ENCODE measurements at places on chromosomes 11 and 22.

- DNase-seq = no peak
These were observed 7.6 kb downstream of the FXYD2 start for GRCh38 chr11:117816846-117817367.

- DNase-seq = no peak
These were observed at the start of gene ME3 for GRCh38 chr11:86672007-86672621. TSS of gene ME3 (minus strand) at chr11:86672616.

DNA sequence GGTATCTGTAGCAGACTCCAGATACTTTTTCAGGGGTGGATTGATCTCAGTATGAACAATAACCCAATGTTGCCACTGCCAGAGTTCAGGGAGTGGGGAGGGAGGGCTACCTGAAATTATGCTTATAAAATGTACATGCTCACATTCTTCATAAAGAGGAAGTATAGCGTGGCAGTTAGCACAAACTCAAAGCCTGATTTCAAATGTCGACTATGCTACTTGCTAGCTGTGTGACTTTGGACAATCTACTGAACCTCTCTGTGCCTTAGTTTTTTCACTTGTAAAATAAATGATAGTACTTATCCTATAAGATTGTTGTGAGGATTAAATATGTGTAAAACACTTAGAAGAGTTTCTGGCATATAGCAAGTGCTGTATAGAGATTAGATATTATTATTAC is 26.5 kb upstream of the POU2AF1 start:
- no peak for DNase-seq

DNA sequence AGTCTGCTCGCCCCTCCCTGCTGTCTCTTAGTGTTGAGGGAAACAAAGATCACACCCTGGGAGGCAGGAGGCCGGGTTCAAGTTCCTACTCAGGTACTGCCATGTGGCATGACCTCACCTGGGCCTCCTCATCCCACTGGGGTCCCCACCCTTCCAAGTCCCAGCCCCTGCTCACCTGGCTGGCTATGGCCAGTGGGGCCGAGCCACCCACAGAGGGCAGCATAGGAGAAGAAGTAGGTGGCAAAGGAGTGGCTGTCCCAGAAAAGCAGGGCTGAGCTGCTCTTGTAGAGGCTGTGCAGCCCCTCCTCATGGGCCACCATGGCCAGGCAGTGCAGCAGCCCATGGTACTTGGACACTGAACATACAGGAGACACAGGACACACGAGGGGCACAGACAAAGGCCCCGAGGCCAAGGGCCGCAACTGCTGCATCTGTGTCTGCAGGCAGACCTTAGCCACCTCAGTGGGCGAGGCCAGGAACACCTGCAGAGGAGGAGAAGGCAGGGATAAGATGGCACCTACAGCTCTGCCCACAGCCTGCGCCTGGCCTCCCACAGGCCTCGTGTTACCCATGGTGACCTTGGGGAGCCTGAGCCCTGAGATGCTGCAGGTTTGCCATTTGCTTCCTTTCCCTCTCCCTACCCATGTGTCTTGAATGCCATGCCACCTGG is 50.6 kb upstream of the MPEG1 start:
- DNase-seq = no peak

- DNase-seq = no peak
These were observed 202.0 kb upstream of the SNX19 start for GRCh38 chr11:131118247-131118646.

- peak; percentile 30 for DNase-seq
These were observed at the start of gene NCAM1 for GRCh38 chr11:112961146-112961668. TSS of gene NCAM1 (plus strand) at chr11:112961420.

DNA sequence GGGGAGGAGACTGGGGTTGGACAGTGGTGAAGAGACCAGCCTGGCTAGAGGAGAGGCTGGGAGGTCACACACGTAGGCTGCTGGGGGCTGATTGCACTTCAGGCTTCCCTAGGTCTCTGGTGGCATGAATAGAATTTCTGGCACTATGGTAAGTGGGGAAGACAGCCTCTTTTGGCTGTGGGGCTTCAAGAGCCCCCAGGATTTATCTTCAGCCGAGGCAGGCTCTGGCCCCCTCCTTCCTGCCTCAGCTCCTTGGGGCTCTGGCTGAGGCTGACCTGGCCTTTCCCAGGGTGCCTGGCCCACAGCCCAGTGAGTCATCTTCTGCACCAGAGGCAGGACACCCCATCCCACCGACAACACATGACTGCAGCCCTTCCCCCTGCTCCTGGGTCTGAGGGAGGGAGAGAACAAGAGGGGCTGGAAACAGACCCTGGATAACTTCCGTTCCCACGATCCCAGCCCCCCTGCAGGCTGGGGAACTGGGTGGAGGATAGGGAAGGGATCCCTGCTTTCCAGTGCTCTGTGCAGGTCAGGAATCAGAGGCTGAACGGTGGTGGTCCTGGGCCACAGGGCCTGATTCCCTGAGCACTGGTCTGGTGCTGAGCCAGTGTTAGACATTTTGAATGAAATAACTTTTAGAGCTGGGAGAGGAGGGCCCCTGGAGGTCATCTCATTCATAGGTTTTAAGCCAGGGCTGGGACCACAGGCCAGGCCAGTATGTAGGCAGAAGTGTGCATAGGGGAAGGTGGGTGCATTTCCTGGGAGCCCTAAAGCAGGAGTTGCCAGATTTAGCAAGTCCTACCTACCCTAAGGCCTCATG is 26.5 kb downstream of the ARHGEF17 start:
- no peak for DNase-seq

GRCh38 chr11:56659755-56660154 is 3.7 kb upstream of the OR5AR1 start:
- no peak for DNase-seq

- DNase-seq = peak; percentile 40
These were observed 281.6 kb downstream of the TBC1D22A start for GRCh38 chr22:47043835-47044721.

DNA sequence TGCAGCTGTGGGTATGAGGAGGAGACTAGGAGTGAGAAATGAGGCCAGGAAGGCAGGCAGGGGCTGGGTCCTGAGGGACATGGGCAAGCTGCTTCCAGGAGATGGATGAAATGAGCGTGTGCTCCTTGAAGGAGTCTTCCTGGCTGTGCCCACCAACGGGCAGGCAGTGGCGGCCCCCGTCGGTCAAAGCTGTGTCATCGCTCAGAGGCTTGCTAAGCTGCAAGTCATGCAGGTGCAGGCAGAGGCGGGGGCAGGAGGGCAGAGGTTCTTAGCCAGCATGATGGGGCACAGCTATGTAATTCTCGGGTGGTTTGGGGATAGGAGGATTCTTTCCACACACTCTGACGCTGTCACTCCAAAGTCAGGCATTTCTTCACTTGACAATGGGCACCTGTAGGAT is 12.5 kb upstream of the PEX26 start:
- DNase-seq = no peak

- no peak for DNase-seq
These were observed 8.4 kb downstream of the LRRC10B start for GRCh38 chr11:61516675-61517572.

DNA sequence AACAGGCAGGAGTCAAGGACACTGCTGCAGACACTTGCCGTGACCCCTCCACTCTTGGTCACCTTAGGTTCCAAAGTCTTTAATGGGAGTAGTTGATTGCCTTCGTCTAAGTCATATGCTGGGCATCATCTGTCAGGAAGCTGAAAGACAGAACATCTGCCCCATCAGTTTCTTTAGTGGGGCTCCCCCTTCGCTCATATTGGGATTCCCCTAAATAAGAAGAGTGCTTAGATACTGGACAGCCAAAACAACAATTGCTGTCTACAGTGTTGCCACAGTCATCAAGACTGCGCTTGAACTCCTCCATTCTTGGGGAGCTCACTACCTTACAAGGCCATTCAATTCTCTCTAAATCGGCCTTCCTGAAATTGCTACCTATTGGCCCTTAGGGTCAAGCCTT is 58.5 kb downstream of the UBASH3B start:
- no peak for DNase-seq

DNA sequence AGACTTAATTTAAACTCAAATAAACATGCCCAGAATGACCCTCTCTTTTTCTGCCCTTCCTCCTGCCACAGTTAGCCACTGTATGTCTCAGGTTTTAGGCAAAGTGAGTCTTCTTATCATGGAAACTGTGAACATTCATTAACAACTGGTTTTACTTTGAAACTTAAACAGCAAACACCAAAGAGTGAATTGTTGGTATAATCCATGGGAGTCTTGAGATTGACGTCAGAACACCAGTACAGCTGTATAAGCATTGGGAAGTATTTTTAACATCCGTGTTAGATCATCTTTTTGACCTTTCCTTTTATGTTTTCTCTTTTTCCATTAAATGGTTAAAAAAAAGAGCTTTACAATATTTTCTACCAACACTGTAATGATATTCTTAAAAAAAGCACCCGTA is 38.9 kb downstream of the ARHGEF12 start:
- DNase-seq = no peak

GRCh38 chr11:26228778-26229177 is 103.2 kb upstream of the ANO3 start:
- DNase-seq = no peak

DNA sequence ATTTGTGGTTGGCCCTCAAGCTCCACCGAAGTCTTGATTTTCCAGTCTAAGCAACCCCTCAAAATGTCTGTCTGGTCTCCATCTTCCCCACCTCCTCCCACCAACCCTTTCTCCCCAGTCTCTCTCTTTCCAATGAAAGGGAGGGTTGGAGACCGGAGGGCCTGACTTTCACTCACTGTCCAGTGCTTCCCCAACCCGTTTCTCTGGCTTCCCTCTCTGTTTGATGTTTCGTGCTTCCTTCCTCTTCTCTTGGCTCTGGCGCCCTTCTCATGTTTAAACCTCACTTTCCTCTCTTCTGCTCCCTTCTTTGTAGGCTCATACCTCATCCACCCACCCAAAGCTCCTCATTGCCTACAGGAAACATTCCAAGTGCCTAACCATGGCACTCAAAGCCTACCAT is 11.1 kb upstream of the VPS37C start:
- no peak for DNase-seq

GRCh38 chr11:129115652-129116586 is 76.2 kb downstream of the ARHGAP32 start:
- peak; percentile 44 for DNase-seq

GRCh38 chr11:102283116-102283485 is 34.2 kb upstream of the BIRC3 start:
- DNase-seq = peak; percentile 42

- DNase-seq = no peak
These were observed 24.1 kb upstream of the FEZ1 start for GRCh38 chr11:125519860-125520834.

DNA sequence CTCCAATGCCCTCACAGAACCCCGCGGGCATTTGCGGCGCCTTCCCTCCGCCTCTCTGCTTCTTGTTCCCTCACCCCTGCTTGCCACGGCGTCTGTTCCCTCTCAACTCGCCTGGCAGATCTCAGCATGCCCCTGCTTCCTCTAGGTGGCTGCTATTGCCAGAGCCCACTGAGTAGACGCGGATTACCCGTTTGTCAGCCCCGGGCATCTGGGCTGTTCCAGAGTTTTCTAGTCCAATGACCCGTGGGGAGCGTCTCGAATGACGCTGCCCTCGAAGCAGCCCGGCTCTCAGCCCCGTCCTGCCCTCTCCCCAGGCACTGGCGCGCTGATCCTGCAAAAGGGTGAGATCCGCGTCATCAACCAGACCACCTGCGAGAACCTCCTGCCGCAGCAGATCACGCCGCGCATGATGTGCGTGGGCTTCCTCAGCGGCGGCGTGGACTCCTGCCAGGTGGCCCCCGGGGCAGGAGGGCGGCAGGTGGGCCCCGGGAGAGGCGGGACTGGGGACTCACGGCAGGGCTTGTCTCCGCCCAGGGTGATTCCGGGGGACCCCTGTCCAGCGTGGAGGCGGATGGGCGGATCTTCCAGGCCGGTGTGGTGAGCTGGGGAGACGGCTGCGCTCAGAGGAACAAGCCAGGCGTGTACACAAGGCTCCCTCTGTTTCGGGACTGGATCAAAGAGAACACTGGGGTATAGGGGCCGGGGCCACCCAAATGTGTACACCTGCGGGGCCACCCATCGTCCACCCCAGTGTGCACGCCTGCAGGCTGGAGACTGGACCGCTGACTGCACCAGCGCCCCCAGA is 49.7 kb downstream of the ST14 start:
- no peak for DNase-seq

DNA sequence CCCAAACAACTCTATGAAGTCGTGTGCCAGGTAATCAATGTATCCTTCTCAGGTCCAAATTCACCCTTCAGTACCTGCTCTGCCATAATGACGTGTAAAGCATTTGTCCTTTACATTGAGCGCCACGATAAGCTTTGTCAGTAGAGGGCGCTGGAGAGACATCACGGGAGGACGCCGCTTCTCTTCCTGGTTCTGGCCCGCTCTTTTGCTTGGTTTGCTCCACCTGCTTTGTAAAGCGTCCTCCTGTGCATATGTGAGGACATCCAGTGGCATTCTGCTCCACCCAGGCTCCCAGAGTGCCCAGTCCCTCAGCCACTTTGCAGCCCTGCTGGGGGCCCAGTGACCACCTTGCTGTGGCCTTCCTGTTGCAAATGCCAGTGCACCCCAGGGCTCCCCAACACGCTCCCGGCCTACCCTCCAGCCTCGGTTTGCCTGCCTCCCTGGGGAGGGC is 61.1 kb downstream of the WT1 start:
- no peak for DNase-seq

DNA sequence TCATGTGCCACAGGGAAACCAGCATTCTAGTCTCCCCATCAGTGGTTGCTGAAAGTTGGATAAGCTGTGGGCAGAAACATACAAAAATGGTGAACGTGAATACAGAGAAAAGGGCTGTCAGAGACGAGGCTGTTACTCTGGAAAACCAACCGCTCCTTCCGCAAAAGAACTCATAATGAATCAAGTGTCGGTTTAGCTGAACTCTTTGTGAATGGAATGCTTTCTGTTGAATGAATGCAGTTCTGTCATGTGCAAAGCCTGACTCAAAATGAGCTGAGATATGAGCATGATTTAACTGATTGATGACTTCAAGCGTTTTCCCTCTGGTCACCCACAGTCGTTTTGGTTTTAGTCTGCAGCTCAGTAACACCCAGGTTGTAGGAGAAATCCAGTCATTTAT is 298.3 kb downstream of the ETS1 start:
- no peak for DNase-seq

DNA sequence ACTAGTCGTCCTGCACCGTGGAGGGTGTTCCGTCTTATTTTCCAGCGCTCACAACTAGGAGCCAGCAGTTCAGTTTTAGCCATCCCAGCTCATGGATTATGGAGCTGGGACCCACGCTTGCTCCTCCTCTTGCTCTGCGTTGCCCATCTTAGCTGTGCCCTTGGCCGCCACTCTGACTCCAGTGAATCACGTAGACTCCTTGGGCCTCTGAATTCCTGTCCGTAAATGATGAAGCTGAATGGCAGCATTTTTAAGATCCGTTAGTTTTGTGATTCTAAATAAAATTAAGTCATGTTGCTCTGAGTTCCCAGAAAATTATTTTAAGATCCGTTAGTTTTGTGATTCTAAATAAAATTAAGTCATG is 23.8 kb downstream of the BCR start:
- no peak for DNase-seq

DNA sequence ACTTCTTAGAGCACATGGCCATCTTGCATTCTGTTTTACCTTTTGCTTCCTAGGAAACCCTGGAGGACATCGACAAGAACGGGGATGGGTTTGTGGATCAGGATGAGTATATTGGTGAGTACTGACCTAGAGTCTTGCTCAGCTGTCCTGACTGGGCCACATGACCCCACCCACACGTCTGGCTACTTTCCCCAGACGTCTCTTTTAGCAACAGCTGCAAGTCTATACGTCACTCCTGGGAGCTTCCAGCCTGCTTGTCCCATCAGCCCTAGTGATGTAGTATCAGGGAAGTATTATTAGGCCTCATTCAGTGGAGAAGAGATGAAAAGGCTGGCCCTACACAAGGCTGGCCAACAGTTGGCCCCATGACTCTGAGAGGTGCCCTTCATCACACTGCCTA is 9.6 kb downstream of the RCN1 start:
- no peak for DNase-seq
